ENCODE measurements at places on chromosomes 6 and 20.
A peak's percentile ranks its signal among the peaks of the same experiment; 100 is the strongest.

DNA sequence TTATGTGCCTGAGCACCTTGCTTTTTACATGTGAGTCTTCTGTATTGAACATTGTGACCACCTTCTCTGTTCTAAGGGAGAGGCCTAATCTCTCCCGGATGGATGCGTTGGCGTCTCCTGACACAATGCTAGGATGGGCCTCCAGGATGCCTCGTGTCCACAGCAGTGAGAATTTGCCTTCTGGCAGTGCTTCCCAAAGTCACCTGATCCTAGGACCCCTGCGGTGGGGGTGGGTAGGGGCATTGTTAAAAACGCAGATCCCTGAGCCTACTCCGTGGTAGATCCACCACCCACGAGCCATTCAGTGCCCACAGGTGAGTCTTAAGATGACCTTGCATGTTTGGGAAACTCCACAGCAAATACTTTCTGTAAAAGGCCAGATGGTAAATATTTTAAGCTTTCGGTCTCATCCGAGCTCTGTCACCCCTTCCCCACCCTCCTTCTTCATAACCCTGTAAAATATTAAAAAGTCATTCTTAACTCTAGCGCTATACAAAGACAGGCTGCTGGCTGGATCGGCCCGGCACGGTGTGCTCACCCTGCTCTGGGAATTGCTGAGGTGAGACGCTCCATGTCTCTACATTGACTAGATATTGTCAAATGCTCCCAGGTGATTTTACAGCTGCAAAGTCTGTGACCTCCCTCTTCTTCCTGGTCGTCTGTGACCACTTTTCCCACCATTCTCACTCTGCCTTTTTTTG, 106.7 kb upstream of the IYD start:
- no peak for DNase-seq

GRCh38 chr6:97305414-97306066, 22.5 kb upstream of the MMS22L start:
- DNase-seq, result no peak

GRCh38 chr6:34273242-34273805, 24.5 kb upstream of the SMIM29 start:
- DNase-seq, result no peak

GRCh38 chr20:43831481-43832065, 83.1 kb upstream of the TOX2 start:
- no peak for DNase-seq

GRCh38 chr20:45110301-45110700, 4.7 kb downstream of the WFDC5 start:
- DNase-seq, result no peak

DNA sequence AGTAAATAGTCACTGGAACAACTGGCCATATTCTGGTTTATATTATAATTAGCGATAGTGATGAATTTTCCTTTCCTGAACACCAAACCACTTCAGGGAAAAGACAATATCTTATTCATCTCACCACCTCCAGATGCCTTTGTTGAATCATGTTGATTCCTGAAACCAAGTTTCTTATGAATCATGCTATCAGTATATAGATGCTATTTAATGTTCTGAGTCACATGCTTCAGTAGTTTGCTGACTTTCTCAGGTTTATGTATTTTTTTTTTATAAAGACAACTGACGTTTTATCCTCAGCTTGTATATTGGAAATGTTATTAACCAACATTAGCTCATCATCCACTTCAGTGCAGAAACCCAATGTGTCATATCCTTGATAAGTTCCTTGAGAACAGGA, 710.2 kb upstream of the POU3F2 start:
- DNase-seq, result no peak

- no peak for DNase-seq
These were observed 25.1 kb downstream of the DLGAP4 start for GRCh38 chr20:36331209-36331608.

DNA sequence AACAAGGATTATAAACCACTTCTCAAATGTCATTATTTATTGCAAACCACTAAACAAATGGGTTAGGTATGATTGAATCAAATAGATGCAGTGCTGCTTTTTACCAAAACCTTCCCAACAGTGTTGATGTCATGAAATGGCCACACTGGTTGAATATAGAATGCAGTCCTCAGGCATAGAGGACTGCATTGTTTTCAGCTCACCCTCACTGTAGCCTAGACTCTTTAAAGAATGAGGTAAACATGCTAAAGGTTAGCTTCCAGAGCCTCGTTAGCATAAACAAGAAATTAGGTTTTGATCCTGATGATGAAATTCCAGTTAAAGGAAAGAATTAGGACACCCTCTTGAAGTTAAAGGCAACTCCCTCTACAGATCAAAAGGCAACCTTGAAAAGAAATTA, 224.3 kb downstream of the ALDH8A1 start:
- DNase-seq, result no peak

DNA sequence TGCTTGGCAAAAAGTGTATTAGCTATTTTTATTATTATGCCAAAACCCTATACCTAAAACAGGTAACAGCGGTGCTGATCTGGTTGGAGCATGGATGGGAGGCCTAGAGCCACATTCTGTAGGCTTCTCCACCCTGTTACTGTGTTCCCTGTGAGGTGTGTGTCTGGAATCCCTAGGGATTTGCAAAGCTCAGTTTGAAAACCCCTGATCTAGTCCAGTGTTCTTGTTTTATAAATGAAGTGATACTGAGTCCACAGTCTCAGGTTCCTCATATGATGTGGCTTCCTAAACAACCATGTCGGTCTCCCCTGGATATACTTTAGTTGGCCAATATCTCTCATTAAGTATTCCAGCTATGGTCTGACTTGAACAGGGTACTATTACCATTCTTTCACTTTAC, 16.3 kb downstream of the ACSS2 start:
- no peak for DNase-seq

GRCh38 chr20:6802227-6802626, 34.7 kb downstream of the BMP2 start:
- peak; percentile 5 for DNase-seq

GRCh38 chr20:61397790-61398189, 145.7 kb downstream of the CDH4 start:
- no peak for DNase-seq

DNA sequence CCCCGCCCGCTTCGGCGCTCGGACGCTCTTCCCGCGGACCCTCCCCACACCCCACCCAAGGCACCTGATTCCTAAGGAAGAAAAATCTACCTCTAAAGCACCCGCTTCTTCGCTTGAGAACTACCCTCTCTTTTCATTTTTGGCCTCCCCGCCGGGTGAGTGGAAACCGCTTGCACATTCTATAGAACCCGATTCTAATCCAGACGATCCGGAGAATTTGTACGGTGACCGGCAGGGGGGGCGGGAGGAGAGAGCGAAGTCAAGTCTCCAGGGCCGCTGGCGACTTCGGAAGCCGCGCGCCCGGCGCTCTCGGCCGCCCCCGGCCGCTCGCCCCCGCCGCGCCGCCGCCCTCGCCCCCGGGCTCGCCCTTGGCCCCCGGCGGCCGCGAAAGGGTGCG, at the start of gene RBM24:
TSS of gene RBM24 (plus strand) at position 262 of the 397 bp plus-strand sequence. CDS start 221 bp downstream, outside the sequence.
- peak; percentile 78 for DNase-seq

GRCh38 chr6:43433148-43433547, 5.8 kb downstream of the ABCC10 start:
- DNase-seq, result no peak

DNA sequence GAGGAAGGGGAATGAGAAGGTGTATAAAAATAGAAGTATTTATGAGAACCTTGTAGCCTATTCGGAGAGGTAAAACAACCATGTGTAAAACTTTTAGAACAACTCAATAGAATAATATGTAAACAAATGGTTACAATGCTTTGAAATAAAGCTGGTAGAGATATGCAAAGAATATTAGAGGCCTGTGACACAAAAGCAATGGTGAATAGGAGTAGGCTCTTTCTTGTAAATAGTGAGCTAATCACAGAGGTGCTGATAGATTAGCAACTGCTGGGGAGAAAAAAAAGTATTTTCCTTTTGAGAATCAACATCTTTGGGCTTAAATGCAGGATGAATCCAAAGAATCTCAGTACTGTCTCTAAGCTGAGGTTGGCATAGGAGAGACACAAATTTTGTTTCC, 7.0 kb downstream of the TMEM200A start:
- DNase-seq, result no peak

DNA sequence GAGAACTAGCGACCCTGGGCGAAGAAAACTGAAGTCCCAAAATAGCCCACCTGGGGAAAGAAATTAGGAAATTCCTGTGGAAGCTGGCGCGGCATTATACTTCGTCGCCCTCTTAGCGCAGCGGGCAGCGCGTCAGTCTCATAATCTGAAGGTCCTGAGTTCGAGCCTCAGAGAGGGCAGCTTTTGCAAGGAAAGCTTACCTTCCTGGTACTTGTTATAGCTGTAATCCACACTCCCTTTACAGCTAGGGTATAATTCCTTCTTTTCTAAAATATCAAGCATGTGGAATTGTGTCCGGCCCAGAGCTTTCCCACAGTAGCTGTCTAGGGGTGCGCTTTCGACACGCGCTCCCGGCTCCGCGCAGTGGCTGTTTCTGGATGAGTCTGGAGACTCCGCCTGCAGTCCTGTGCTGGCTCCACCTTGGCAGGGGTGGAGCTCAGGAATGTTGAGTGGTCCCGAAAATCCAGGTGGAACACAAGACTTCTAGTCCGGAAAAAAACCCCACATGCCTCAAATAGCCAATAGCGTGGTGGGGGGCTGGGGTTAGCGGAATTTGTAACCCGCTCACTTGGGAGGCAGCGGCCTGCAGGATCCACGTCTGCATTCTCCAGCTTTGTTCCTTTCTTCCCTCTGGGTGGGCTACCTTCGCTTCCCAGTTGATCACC, 83.7 kb upstream of the ZNF322 start:
- DNase-seq, result no peak

- DNase-seq, result no peak
These were observed 12.0 kb downstream of the TPX2 start for GRCh38 chr20:31751126-31751525.

DNA sequence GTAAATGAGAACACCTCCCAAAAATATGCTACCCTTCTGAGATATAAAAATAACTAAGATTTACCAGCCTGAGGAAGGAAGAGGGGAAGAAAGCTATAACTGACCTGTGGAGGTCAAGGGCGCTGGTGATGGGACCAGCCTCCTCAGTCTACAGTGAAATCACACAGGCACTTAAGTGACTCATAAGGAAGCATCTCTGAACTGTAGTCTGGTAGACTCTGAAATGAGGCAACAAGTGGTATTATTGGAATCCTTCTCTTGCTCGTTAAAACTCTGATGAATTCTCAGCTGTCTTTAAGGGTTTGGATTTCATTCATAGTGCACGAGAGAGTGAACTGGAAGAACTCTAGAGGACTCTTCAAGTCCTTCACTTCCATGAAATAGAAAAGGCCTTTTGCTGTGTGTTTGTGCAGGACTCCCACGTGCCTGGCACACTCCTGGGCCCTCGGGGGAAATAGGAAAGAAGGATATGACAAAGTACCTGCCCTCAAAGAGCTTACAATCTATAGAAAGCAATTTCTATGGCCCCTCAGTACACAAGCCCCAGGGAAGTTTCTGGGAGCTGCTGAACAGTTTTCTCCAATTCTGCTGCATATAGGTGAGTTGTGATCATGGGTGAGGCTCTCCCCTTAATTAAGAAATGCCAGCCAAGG, 231.8 kb upstream of the RREB1 start:
- no peak for DNase-seq

- no peak for DNase-seq
These were observed 311.4 kb downstream of the CLIC5 start for GRCh38 chr6:45704056-45704800.

GRCh38 chr6:101777646-101778045, 384.1 kb downstream of the GRIK2 start:
- no peak for DNase-seq

DNA sequence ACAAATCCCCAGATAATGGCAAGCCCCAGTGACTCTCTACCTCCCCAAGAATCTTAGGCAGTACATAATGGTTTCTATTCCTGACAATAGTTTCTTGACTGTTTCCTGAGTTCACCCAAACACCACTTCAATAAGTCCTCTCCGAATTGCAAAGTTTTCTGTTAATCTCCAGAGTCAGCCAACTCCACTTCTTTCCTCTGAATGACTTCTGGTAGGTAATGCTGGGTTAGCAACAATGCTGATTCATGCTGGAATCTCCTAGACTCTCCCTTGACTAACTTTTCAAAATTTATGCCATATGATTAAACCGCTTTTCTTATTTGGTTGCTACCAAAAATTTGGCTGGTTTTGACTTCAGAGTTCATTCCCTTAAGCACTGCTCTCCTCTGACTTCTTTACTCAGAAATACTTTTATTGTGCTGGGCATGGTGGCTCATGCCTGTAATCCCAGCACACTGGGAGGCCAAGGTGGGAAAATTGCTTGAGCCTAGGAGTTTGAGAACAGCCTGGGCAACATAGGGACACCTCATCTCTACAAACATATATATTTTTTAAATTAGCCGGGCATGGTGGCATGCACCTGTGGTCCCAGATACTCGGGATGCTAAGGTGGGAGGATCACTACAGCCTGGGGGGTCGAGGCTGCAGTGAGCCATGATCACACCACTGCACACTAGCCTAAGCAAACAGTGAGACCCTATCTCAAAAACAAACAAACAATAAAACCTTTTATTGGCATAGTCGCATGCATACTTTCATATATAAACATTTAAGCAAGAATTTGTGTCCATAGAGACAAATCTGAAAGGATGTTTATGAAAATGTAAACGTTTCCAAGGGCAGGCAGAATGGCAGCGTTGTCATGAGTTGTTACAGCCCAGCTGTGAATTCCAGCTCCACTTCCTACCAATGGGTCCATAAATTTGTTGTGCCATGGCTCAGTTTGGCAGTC, 249.3 kb upstream of the PLN start:
- DNase-seq, result no peak

GRCh38 chr6:85157311-85157710, 292.6 kb upstream of the NT5E start:
- no peak for DNase-seq

DNA sequence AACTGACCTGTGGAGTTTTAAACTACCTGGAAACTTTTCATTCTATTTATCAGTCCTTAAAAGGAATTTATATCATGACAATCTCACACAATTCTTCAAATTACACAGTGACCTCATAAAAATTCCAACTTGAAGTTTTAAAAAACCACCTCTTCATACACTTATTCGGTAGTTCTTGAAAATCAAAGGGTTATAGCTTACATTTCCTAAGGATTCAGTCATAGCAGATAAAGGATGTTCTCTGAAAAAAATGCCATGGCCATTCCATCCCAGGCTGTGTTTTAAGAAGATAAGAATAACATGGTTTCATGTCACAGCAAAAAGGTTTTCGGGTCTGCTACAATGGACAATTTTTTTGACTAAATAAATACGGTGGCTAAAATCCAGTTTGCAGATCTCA, 41.2 kb downstream of the GOPC start:
- no peak for DNase-seq
